Activated effector memory CD4-positive, alpha-beta T cell treated with anti-CD3 and anti-CD28 coated beads, Interleukin-2, amount 50 U/mL, for 16 hours (primary cell): ENCODE measurements at places on chromosomes 13 and 19.

- DNase-seq, result no peak
These were observed 227.4 kb downstream of the LHFPL6 start for GRCh38 chr13:39375601-39376000.

DNA sequence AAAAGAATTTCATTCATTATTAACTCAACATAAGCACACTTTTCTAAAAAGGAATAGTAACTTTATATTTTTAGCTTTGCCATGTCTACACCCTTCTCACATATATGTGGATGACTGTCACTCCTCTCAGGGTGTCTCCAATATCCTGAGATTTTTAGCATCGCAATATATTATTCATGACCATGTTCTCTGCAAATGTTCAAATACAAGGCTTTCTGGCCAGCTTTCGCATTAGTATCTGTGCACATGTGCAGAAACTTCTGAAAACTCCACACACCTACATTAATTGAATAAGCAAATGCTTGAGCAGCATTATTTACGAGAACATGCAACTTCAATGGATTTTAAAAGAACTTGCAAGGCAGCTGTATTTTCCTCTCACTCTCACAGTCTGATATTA is 334.8 kb downstream of the PCDH9 start:
- no peak for DNase-seq

DNA sequence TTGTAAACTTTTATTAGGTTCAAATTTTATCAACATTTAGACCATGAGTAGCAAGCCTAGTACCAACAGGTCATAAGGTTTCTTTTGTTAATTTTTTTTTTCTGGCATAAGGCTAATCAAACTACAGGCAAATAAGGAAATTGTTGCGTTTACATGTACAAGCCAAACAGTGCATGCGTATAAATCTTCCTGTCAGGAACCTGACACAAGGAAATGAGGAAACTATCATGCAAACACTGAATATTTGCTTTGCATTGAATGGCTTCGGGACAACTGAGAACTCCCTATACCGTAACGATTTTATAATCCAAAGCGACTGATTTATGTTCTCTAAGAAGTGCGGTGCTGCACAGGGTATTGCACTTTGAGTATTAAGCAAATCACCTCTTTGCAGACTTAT is 133.0 kb upstream of the TRPC4 start:
- DNase-seq, result no peak

- DNase-seq, result no peak
These were observed 2.2 kb downstream of the FCER2 start for GRCh38 chr19:7699417-7700401.

- DNase-seq, result no peak
These were observed 4.2 kb downstream of the NCLN start for GRCh38 chr19:3189702-3190469.

DNA sequence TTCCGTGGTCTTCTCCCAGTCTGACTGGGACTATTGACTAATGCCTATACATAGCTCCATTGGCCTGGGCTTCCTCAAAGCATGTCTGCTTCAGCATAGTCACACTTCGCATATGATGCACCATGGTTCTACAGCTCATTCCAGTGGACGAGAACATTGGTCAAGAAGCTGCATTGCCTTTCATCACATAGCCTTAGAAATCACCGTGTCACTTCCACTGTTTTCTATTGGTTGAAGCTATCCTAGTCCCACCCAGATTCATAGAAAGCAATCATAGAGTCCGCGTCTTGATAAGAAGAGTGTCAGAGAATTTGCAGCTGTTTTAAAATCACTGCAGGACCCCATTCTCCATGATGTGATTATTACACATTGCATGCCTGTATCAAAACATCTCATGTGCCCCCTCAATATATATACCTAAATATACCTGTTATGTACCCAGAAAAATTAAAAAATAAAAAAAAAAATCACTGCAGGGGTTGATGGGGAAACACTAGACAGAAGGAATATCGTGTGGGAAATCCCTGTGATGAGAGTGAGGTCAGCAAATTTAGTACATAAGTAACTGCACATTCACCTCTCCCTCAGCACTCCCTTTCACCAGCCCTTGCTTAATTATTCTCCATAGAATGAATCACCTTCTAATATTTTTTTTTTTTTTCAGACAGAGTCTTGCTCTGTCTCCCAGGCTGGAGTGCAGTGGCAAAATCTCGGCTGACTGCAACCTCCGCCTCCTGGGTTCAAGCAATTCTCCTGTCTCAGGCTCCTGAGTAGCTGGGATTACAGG is 2.2 kb upstream of the ARHGAP33 start:
- no peak for DNase-seq

DNA sequence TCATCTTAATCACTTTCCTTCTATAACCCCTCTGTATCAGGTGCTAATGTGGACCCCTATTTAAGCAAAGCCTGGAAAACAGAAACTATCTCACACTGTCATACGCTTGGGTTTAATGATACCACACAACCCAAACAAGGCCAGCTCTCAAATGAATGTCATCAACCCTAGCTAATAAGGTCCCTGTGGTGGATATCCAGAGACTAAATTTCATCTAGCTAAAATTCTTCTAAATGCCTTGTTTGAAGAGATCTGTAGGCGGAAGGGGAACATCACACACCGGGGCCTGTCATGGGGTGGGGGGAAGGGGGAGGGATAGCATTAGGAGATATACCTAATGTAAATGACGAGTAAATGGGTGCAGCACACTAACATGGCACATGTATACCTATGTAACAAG is 95.5 kb downstream of the FOXO1 start:
- DNase-seq, result no peak

- no peak for DNase-seq
These were observed 571.7 kb downstream of the KCTD12 start for GRCh38 chr13:76314495-76314894.

DNA sequence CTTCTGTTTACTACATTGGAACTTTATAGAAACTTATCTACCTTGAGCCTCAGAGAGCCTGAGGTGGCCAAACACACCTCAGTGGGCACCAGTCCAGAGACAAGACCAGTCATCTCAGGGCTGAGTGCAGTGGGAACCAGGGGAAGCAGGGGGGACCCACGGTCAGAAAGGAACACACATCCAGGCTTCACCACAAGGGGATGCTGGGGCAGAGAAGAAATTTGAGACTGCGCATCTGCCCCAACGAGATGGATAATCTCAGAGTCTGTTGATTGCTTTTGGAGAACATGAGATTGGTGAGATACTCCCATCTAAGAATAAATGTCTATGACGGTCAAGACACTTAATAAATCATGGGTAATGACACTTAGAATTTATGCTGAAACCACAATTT is 98.7 kb downstream of the DOCK9 start:
- DNase-seq, result no peak

- DNase-seq, result no peak
These were observed 82.3 kb downstream of the FGF9 start for GRCh38 chr13:21753117-21753729.

GRCh38 chr13:26847281-26847680 is 86.7 kb upstream of the GPR12 start:
- DNase-seq, result no peak

GRCh38 chr13:41006306-41006705 is 12.8 kb downstream of the ELF1 start:
- no peak for DNase-seq

GRCh38 chr19:31668921-31669320 is 319.7 kb upstream of the TSHZ3 start:
- DNase-seq, result no peak

GRCh38 chr19:18736415-18737336 is 53.2 kb downstream of the CRTC1 start:
- DNase-seq, result no peak
